ENCODE measurements at places on chromosomes 2 and 18. TPM values are rescaled to one million over a fixed set of nuclear protein-coding genes. Genes with fewer than 3 reads are reported as not detected.

DNA sequence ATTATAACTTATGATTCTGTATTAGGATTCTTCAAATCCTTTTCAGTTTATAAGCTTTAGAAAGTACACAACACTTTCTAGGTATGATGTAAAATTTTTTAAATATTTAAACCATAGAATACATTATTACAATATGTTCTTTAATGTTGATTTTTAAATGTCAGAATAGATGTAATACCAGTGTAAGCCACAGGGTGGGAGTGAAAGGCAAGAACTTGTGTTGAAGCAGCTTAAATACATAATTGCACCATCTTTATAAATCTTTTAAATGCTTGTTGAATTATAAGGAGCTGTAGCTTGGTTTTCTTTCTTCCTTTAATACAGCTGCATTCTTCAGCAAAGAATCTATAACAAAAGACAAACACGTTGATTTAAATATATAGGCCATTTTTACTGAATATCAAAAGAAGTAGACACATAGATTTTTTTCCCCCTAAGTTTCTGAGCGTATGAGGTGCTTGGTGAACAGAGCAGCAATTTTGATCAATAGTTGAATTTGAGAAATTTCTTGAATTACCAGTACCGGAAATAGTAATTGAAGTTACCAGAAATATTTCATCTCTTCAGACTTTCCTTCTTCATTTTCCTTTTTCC, 63.0 kb downstream of the TANK start:
- DNase-seq: peak; percentile 39

GRCh38 chr18:22214731-22215528, 45.5 kb downstream of the GATA6 start:
- no peak for DNase-seq

- DNase-seq: no peak
Observed at GRCh38 chr2:24262421-24262970, 87.6 kb downstream of the FAM228A start.

Gene TIGD1
- total RNA-seq: 5.6 TPM

DNA sequence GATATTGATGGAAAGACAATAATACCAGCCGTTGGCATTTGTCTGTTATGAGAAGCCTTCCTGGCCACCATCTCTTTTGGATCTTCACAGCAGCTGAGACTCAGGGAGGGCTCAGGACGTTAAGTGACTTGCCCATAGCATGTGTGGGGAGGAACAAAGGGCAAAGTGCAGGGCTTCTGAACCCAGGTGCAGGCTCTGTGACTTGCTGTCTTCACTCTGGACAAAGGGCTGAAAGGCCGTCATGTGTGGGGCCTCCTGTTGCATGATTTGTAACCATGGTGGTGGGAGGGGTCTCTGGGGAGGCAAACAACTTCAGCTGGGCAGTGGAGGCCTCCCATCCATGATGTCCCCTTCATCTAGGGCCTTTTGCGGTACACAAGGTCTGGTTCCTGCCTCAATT, 65.5 kb upstream of the SIX2 start:
- DNase-seq: no peak

Gene HSBP1L1
- total RNA-seq: 73.7 TPM

Gene ZNF396
- total RNA-seq: 2.8 TPM

- no peak for DNase-seq
Observed at GRCh38 chr2:54371460-54372065, 84.6 kb upstream of the SPTBN1 start.

DNA sequence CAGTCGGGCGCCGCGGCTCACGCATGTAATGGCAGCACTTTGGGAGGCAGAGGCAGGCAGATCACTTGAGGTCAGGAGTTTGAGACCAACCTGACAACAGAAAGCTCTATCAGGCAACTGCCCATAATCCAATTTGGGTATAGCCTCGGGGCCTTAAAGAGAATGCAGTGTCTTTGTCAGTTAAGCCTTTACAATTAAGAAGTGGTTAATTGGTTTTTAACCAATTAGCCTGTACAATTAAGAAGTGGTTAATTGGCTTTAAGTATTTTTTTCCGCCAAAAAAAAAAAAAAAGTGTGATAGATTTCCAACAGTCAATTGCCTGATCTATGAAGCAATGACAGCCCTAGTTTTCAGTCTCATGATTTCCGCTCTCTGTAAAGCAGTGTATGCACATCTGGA, 74.6 kb upstream of the NARS1 start:
- DNase-seq: no peak

- no peak for DNase-seq
Observed at GRCh38 chr2:23430263-23430662, 45.3 kb downstream of the KLHL29 start.

Gene HOXD9
- total RNA-seq: 2.1 TPM

GRCh38 chr18:10111191-10111590, 197.4 kb downstream of the VAPA start:
- no peak for DNase-seq

DNA sequence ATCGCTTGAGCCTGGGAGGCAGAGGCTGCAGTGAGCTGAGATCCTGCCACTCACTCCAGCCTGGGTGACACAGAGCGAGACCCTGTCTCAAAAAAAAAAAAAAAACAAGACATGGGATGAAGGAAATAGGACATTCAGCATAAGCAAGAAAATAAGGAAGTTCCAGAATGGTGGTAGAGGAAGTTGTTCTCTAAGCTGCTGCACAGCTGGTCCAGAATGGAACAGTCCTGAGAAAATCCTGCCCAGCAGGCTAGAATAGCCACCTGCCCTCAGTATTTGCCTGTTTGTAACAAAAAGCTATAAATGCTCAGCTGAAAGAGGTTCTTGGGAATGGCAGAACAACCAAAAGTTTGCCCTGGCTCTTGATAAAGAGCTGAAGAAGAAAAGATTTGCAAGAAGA, 11.1 kb upstream of the MAPRE3 start:
- no peak for DNase-seq

DNA sequence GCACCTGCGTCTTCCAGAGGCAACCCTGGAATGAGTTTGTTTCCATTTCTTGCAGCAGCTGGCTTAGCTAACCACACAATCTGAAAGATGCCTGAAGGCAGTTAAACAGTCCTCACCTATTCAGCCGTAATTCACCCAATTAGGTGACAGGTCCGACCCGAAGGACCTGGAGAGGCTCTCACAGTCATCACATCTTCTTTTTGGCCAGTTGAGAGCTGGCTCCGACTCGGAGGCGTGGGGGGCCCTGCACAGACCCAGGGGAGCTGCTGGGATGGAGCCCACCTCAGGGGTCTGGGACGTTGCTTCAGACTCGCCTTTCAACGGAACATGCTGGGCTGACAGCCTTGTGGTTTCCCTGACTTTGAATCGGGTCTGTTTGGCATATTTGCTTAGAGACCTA, 187.3 kb downstream of the RTP5 start:
- no peak for DNase-seq

Gene GNLY
- total RNA-seq: 3.0 TPM

DNA sequence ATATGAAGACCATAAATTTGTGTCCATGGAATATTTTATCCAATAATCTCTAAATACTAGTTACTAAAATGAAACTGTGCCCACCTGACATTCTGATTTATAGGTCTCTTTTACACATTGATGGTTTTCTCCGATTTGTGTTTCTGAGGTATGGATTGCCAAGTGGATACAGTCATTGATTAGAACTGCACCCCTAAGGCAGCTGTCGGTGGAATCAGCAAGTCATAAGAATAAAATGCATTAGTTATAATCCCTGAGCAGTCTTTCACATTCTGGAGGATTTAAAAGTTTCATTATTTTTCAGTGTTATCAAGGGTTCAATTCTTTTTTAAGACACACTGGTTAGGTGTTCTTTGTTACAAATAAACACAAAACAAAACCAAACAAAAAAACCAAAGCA, 6.0 kb downstream of the CAVIN2 start:
- DNase-seq: no peak

- no peak for DNase-seq
Observed at GRCh38 chr2:35220461-35220860, 1135.1 kb upstream of the CRIM1 start.

Gene WNT6
- 0.41 TPM for total RNA-seq

Gene SIX2
- not detected for total RNA-seq

DNA sequence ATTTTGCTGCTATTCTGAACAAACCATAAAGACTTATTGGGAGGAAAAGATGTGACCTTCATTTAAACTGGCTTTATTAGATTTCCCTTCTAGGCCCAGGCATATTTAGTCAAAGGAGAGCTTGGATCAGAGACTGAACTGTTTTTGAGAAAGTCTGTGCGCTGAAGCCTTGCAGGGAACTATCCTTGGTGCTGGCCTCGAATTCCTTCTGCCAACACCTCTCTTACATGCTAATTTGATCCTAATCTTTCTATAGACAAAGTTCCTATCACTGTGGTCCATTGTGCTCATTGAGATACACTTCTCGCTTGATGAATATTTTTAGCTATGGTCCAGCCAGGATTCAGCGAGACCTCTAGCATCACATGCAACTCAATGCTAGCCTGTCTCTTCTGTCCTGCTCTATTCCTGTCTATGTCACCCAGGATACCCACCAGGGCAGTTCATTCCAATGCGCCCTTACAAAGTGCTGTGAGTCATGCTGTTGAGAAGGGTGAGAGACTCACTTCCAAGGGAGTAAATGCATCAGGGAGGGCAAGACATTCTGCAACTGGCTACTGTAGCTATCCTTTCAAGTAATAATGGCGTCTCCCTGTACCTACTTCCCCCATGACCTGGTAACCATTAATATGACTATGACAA, 356.7 kb upstream of the LYPD1 start:
- DNase-seq: no peak

DNA sequence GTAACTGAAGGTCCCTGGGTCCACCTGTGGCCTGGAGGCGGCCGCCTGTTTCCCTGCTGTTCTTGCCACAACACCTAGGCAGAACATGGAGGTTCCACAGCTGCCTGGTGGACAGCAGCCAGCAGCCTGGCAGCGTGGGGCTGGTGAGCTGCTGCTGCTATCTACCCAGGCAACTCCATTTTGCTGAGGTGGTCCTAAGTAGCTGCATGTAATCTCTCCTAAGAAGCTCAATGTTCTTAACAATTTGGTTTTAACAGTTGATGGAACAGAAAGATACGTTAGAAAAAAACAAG, 66.7 kb downstream of the NDUFA10 start:
- no peak for DNase-seq

GRCh38 chr2:104915107-104915793, 61.3 kb downstream of the POU3F3 start:
- no peak for DNase-seq

Gene TAF1B
- 14.1 TPM for total RNA-seq

- DNase-seq: no peak
Observed at GRCh38 chr2:239607517-239608191, 206.8 kb upstream of the HDAC4 start.

Gene RIT2
- total RNA-seq: not detected

DNA sequence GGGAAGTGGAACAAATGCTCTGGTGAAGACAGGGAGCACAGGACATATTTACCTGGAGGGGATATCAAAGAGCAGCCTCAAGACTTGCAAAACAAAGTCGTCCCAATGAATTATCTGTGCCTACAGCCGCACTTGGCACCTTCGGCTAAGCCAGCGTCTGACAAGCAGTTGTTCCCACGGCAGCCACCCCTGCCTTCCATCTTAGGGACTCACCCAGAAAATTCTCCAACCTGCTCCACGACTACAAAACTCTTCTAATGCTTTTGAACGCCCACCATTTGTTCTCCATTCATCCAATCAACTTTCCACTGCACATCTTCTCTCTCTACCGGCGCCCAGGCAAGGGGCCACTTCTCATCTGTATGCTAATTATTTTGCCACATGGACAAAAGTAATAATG, 7.0 kb downstream of the MYT1L start:
- no peak for DNase-seq

Gene C2orf81
- total RNA-seq: 1.9 TPM

DNA sequence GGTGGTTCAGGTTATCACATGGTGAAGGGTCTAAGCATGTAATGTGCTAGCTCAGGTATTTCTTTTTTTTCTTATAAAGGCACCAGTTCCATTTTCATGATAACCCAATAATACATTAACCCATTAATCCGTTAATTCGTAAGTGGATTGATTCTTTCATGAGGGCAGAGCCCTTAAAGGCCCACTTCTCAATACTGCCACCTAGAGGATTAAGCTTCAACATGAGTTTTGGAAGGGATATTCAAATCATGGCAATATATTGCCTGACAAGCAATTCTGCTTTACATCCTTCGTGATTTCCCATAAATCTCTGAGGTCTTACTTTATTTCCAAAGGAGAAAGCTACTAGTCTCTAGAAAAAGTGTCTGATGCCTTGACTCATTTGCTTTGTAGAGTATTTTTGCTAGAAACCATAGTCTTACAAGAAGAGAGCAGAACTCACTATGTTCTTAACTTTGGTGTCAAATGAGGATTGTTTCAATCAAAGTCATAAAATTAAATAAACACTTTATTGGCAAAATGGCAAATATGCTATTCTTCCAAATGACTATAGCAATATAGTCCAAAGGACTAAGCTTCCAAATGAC, 271.3 kb downstream of the KCNS3 start:
- DNase-seq: no peak

Gene PLGLB1
- total RNA-seq: 5.6 TPM

Gene IL36A
- total RNA-seq: not detected

Gene CHRNG
- not detected for total RNA-seq

- no peak for DNase-seq
Observed at GRCh38 chr18:67682516-67682915, 166.0 kb upstream of the DSEL start.

Gene AQP12A
- total RNA-seq: not detected

DNA sequence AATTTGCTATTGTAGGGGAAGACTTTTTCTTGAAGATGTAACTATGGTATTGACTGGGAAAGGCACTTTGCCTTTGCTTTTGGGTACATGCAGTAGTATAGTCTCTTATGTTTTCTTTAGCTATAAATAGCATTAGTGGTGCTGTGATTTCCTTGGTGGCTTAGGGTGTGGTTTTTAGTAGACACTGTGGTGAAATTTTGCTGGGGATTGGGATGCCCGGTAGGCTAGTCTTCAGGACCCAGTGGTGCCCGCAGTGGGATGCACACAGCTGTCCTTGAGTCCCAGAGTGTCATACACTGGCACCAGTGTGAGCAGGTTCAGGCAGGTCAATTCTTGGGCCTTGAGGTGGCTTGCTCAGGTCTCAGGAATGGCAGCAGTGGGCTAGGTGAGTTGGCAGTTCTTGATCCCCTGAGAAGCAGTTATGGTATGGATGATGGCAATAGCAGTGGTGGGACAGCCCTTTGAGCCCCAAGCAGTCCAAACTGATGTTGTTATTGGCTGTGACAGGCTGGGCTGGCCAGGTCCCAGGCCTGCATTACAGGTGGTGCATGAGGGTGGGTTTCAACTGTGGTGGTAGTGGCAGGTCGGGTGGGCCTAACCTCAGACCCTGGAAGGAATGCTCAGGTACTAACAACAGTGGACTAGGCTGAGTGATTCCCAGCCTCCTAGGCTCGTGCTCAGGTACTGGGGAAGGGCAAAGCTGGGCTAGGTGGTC, 124.3 kb downstream of the XRCC5 start:
- DNase-seq: no peak

Gene ZC3H6
- 8.8 TPM for total RNA-seq

Gene PROM2
- 35.8 TPM for total RNA-seq

Gene CD8B2
- total RNA-seq: 0.26 TPM
